Activated T-cell treated with anti-CD3 and anti-CD28 coated beads, Interleukin-2, amount 50 U/mL, for 48 hours (primary cell): ENCODE measurements at places on chromosomes 2 and 18.

- DNase-seq = no peak
These were observed 433.0 kb upstream of the POU3F3 start for GRCh38 chr2:104420953-104421352.

- DNase-seq = no peak
These were observed 102.9 kb downstream of the CLIP4 start for GRCh38 chr2:29218071-29218470.

- no peak for DNase-seq
These were observed 775.4 kb downstream of the TSN start for GRCh38 chr2:122530814-122531213.

- DNase-seq = no peak
These were observed 438.2 kb downstream of the SLC4A3 start for GRCh38 chr2:220065581-220065980.

GRCh38 chr2:30366199-30366691 lies 80.8 kb upstream of the LCLAT1 start:
- DNase-seq = peak; percentile 77

DNA sequence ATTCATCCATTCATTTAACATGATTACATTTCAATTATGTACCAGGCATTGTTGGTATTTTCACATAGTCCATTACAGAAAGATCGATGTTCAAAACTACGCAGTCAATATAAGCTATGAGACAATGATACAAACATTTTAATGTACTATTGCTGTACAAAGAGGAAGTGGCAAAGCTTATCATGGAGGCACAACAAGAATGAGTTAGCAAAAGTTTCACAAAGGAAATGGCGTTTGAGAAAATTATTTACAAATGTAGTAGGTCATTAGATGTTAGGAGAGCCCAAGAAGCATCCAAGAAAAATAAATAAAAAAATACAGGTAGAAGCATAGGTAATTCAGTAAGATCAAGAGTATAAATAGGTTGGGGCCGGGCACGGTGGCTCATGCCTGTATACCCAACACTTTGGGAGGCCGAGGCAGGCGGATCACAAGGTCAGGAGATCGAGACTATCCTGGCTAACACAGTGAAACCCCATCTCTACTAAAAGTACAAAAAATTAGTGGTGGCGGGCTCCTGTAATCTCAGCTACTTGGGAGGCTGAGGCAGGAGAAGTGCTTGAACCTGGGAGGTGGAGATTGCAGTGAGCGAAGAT lies 1730.8 kb upstream of the CELF4 start:
- DNase-seq = no peak

GRCh38 chr2:239813261-239814115 lies 211.7 kb downstream of the NDUFA10 start:
- no peak for DNase-seq
